ENCODE measurements at places on chromosomes 5 and 9. TPM values are rescaled to one million over a fixed set of nuclear protein-coding genes. Genes with fewer than 3 reads are reported as not detected.

Gene IFNE
- not detected for total RNA-seq

DNA sequence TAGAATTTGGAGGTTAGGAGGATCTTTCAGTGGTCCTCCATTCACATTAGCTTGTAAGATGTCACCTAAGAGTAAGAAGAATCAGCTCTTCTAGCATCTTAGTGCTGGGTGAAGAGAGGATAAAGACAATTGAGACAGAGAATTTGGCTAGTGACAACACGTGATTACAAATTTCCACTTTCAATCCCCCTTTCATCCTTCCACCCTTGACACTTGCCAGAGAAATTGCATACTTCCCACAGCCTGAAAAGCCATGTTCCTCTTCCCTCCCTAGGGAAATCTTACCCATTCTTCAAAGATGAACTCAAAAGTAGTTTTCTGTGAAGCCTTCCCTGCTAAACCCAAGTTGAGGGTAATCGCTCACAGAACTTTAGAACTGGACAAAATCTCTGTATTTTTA lies 282.6 kb upstream of the PTGER4 start:
- no peak for DNase-seq

DNA sequence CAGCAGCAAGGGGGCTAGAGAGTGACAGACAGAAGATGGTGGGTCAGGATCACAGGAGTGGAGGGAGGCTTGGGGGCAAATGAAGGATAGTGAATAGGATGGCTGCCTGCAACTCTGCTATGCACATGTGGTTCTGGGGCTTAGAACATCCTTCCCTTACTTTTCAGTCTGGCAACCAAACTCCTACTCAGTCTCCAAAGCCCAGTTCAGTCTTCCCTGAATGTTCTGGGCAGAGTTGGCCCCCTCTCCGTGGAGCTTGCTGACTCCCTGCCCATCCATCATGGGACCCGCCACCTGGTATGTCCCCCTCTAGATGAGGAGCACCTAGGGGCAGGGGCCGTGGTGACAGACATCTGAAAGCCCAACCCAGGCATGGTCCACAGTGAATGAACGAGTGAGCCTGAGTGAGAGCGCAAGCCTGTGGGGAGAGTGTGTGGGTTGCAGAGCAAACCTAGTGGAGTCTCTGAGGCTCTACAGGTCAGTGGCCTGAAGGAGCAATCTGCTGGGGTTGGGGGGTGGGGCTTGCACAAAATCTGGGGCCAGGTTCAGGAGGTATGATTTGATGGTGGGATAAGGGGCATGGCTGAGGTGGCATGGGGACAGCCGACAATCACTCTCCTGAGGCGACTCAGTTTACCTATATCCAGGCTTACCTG lies 180.6 kb downstream of the FGF18 start:
- DNase-seq: no peak

Gene OR2Y1
- not detected for total RNA-seq

Gene LCP2
- total RNA-seq: not detected

Gene PRDM9
- total RNA-seq: not detected

Gene SLC6A18
- not detected for total RNA-seq

Gene EIF4E1B
- not detected for total RNA-seq

Gene KCTD16
- total RNA-seq: 0.64 TPM

Gene GDNF
- 2.7 TPM for total RNA-seq

GRCh38 chr9:99025616-99026270 lies 79.2 kb upstream of the TGFBR1 start:
- no peak for DNase-seq

Gene OCLN
- total RNA-seq: 0.10 TPM

GRCh38 chr5:86861512-86861911 lies 243.8 kb downstream of the COX7C start:
- no peak for DNase-seq

- no peak for DNase-seq
Measured at GRCh38 chr9:128390813-128391711, 19.9 kb downstream of the URM1 start.

DNA sequence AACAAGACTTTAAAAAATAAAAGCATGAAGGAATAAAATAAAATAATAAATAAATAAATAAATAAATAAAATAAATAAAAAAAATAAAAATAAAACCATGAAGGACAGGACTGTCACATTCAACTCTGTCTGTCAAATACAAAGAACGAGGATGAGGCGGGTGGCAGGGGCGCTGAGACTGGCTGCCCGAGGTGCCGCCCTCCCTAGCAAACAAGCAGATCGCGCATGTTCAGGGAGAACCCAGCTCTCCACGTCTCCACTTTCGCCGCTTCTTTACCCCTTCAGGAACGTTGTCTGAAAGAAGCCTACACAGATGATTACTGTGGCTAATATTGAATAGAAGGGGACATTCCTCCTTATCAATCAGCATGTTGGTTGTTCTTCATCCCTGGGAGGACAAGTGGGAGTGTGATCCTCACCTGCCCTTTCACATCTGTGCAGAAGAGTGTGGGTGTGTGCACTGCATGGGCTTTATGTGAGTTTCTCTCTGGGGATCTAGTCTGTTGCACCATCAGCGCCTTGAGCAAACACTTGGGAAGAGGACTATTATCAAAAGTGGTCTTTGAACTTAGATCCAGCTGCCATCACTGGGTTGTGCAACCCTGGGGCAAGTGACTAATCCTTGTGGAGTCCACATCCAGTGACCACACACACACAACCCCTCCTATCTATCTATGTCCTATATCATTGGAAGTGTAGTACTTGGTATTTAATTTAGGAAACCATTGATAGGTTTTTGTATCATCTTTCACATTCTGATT lies 399.2 kb downstream of the IRX2 start:
- no peak for DNase-seq

GRCh38 chr9:21841133-21841532 lies 38.7 kb downstream of the MTAP start:
- no peak for DNase-seq

GRCh38 chr5:81233080-81233634 lies at the start of gene CKMT2:
Gene CKMT2, plus strand, starts transcription at chr5:81233322. Its CDS starts 17,811 bp downstream, at chr5:81251133.
- no peak for DNase-seq

GRCh38 chr9:98538626-98539031 lies 170.1 kb downstream of the GABBR2 start:
- no peak for DNase-seq

Gene ALDH1A1
- 199 TPM for total RNA-seq

- no peak for DNase-seq
Measured at GRCh38 chr5:174275959-174276358, 230.5 kb downstream of the NSG2 start.

DNA sequence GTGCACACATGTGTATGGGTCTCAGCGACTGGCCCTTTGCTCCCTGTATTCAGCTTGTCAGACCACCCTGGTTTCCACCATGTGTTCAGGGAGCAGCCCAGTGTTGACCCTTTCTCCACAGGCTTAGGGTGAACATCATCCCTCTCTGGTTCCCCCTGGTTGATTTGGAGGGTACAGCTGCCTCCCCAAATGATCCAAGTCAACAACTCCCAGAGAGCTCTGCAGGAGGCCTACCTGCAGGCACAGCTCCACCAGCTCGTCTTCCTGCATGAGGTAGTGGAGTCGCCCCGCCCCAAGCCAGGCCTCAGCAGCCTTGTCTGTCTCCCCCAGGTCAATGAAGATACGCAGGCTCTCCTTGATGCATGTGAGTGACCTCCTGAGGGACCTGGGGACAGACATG lies 50.5 kb downstream of the SH3TC2 start:
- DNase-seq: no peak

- DNase-seq: no peak
Measured at GRCh38 chr9:129868872-129869486, 33.7 kb downstream of the USP20 start.

All from myocyte (in vitro differentiated cells).